ENCODE measurements at places on chromosomes 2 and 18.

DNA sequence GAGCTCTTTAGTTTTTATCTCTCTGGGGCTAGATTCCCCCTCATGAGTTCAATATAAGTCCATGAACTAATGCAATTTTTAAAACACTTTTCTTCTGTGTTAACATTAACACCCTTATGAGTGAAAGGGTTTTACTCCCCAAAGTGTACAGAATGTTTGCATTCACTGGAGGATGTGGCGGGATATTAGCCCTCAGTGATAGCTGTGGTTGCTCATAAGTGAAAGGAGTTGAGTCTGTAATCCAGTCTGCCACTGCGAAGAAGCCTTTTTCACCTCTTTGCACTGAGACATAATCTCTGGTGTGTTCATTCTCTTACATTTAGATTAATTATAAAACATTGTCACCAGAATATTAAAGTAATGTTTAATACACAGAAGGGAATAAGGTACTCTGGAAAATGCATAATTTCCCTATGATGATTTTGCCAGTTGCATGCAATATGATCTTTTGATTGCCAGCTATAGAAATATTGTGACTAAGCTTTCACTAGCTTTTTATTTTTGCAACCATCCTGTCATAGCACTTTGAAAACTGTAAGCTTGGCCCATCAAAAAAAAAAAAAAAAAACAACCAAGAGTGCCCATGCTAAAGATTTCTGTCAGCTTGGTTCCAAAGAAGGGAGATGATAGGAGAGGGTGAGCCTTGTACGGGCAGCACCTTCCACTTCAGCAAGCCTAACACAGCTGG, 113.2 kb downstream of the BCL11A start:
- no peak for DNase-seq

GRCh38 chr2:239369631-239370161, 31.1 kb downstream of the HDAC4 start:
- no peak for DNase-seq

GRCh38 chr2:232321156-232321816, 57.3 kb upstream of the ALPP start:
- DNase-seq = no peak

DNA sequence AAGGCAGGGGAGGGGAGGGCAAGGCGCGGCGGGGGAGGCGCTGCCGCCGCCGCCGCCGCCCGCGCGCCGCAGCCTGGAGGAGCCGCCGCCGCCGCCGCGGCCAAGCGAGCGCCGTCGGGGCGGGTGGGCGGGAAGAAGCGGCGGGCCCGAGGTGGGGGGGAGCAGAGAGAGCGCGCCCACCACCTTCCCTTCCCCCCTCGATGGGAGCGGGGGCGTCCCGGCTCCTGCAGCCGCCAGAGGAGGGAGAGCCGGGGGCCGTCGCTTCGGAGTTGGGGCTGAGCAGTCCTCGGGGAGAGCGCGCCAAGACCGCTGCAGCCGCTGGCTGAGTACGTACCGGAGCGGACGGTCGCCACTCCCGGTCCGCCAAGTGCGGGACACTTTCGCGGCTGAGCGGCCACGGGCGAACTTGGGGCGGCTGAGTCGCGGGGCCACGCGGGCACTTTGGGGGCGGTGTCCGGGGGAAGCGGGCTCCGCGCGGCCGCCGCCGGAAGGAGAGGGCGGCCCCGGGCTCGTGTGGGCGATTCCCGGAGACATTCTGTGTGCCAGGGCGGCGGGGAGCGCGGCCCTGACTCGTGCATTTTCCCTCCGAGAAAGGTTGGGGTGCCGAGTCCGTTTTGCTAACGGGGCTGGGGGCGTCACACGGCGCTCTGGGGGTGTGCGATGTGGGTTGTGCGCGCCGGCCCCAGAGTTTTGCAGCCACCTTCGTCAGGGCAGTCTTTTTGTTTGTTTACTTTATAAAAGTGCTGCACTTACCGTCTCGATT, at the start of gene NAB1:
Gene NAB1, plus strand, starts transcription at position 49 of the 763 bp plus-strand sequence. CDS start 10,094 bp downstream, outside the sequence.
- no peak for DNase-seq

GRCh38 chr2:152497481-152498052, 162.6 kb downstream of the FMNL2 start:
- DNase-seq = no peak

DNA sequence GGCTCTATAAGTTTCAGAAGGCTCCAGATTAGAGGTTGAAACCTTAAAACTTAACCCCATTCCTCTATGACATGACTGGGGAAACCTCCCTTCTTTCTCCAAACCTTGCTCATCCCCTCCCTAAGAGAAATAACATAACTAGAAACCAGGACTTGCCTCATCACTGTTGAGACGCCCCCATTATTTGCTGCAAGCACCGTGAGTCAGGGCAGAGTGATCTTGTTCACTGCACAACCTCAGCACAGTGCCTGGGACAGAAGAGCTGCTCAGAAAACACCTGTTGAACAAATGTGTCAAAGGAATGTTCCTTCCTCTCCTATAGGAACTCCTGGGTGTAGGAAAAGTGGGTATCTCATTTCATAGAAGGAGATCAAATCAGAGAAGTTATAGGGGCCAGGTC, 132.7 kb upstream of the CTAGE1 start:
- DNase-seq = no peak

DNA sequence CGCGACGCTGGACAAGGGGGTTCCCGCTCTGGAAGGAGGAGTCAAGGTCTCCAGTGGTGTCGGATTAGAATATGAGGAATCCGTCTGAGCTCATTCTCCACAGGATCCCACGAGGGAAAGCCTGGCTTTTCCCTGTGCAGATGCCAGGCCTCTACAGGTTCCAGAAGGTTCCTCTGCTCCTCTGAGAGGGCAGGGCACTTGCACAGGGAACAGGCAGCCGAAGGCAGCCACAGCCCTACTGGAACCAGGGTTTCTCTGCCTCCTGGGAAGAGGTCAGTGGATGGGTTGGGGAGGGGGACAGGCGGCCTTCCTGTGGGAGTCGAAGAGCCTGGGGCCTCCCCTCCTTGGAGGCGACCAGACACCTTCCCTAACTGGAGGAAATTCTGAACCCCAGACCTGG, 1.7 kb upstream of the AQP12A start:
- DNase-seq = no peak

DNA sequence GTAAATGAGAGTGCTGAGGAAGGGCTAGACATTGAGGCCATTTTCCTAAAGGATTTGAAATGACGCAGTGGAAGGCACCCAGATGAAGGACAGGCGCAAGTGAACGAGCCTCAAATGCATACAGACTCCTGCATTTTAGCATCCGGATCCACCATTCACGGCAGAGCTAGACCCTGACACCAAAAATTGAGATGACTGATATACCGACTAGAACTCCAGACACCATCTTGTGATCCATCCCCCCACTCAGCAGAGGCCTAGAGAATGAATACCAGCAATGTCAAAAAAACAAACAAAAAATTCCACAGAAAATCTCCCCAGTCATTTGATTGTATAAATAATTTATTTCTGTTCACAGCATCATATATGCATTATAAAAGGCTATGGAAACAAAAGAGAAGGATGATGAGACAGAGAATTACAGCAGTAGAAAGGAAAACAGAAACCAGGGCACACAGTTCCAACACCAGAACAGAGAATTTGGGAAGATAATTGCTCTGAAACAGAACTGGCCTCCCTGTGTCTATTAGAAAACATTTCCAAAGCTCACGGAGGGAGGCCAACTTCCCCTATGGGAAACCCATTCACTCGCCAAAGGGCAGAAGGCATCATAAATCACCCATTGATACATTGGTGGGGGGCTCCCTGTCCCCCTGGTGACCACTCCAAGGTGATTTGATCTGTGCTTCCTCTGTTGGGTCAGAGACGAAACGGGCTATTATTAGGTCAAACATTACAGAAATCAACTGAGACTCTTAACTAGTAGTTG, 4.0 kb downstream of the ARL4C start:
- DNase-seq = no peak

DNA sequence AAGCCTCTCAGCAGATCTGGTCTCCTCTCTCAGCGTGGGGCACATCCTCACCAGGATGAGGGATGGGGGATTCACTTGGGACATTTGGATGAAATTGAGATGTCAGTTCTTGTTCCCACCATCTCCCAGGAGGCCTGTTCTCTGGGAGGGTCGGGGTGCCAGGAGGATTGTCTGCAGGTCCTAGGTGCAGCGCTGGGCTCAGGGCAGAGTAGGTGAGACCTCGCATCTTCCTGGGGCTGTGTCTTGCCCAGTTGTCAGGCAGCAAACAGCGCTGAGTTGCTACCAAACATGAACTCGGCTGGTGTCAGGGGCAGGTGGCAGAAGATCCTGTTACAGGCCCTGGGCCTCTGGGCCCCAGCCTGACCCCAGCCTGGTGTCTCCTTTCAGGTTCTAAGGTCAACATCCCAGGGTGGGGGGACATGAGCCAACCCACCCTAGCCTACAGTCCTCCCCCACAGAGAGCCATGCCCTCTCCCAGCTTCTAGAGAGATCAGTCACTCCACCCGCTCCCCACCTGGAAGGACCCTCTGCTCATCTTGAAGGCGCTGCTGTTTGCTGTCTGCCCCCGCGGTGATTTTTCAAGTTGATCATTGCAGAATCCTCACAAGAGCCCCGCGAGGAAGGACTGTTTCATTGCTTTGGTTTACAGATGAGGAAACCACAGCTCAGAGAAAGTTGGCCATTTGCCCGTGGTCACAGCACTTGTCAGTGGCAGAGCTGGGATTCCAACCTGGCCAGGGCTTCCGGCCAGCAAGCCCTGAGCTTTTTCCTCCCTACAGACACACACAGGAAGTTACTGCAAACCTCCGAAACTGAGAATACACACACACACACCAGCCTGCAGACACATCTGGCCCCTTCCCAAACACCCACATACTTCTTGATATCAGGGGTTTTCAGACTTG, 83.9 kb downstream of the STPG4 start:
- DNase-seq = no peak

DNA sequence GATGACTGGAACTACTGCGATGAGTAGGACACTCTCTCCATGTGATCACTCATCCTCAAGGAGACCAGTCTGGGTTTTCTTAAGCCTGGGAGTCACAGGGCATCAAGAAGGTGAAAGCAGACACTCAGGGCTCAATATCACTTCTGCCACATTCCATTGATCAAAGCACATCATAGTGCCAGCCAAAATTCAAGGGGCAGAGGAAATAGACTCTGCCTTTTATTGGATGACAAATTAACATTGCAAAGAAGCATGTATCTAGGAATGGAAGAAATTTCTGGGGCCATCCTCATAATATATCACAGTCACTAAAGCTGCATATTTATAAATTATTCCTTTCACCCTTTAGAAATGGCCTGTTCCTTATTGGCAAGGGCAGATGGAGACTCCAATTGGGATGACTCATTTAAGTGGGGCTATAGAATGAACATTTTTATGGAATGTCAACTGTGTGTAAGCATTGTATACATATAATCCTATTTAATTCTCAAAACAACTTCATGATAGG, 114.8 kb upstream of the CDC42EP3 start:
- no peak for DNase-seq

GRCh38 chr2:230666885-230667712, 45.5 kb upstream of the CAB39 start:
- DNase-seq = no peak

- no peak for DNase-seq
Measured at GRCh38 chr2:145748927-145749326, 1229.0 kb upstream of the ZEB2 start.

DNA sequence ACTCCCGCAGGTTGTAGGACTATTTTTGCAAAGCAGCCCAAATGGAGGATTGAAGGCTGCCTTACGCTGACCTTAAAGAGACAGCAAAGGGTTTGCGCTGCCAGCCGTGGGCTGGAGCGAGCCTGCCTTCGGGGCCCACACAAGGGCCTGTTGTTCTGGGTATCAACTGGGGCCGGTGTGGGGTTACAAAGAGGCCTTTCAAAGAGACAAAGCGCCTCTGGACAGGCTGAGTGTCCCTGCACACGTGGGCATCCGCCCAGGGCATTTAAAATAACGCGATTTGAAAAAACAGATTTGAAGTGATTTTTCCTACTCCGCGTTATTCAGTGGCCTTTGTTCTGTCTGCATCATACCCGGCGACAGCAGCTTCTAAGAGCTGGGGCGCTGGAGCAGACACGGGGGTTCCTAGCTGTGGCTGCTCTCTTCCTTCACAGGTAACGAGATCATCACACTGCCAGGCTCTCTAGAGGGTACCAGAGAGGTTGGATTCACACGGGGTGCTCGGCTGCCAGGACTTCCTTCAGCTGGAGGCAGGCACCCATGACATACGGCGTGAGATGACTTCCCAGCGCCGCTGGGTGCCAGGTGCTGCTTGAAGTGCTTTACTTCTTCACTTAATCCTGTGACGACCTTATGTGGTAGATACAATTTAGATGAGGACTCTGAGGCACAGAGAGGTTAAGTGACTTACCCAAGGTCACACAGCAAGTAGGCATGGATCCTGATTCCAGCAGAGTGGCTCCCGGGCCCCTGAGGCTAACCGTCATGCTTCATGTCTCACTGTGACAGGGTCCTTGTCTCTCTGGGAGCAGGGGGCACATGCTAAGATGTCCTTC, 32.2 kb downstream of the MAL start:
- no peak for DNase-seq

DNA sequence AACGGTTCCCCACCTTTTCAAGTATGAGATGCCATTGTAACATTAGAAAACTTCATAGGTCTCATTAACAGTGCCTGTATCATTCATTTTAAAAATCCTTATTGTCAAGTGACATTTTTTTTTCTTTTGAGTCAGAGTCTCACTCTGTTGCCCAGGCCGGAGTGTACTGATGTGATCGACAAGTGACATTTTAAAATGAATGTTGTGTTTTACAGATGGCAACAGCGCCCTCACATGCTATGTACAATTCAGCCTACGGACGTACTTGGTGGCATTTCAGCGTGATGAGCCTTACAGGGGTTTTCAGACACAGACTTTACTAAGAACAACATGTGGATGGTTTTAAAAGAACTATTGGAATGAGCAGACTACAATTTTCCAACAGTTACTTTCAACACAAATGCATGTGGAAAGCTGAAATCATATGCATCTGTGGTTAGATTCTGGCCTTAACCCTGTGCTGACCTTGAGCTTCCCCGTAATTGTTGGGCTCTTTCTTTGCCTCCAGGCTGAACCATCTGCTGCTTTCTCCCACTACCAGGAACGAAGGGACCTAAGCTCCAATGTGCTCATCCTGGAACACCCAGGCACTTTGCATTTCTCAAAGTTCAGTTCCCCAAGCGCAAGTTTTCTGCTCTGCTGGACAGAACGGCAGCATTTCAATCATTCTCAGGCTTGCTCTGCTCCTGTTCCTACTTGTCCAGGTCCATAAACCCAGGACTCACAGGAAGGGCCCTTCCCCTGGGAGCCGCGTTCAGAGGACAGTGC, 119.9 kb upstream of the NDUFV2 start:
- peak; percentile 84 for DNase-seq

- no peak for DNase-seq
Measured at GRCh38 chr2:237995036-237995435, 28.2 kb downstream of the UBE2F start.

DNA sequence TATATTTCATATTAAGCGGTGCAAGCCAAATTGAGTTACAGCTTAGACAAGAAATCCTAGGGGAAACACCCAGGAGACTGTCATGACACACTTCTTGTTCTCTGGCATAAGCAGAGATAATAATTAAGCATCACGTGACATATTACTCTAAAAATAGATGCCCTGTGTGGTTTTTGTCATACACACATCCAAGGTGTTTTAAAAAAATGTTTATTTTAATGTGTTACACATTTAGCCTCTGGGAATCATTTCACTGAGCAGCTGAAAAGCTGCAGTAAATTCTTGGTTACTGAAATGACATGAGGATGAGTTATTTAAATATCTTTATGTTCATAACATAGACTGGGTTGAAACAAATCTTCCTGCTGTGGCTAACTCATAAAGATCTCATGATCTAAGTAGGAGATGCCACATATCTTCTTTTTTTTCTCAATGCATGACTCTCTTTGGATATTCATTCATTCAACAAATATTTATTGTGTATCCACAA, 38.0 kb upstream of the ERMN start:
- no peak for DNase-seq
